ENCODE measurements at places on chromosomes 2 and 18.
A peak's percentile ranks its signal among the peaks of the same experiment; 100 is the strongest.

DNA sequence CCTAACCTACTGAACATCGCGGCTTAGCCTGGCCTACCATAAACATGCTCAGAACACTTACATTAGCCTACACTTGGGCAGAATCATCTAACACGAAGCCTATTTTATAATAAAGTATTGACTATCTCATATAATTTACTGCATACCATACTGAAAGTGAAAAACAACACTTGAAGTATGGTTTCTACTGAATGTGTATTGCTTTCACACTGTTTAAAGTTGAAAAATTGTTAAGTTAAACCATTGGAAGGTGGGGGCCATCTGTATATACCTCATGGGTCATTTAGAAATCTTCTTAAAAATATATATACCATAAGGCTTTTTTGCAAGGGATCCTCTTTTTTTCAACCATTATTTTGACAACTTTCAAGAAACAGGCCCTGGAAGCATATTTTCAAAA lies 16.5 kb downstream of the RNF149 start:
- DNase-seq = no peak

DNA sequence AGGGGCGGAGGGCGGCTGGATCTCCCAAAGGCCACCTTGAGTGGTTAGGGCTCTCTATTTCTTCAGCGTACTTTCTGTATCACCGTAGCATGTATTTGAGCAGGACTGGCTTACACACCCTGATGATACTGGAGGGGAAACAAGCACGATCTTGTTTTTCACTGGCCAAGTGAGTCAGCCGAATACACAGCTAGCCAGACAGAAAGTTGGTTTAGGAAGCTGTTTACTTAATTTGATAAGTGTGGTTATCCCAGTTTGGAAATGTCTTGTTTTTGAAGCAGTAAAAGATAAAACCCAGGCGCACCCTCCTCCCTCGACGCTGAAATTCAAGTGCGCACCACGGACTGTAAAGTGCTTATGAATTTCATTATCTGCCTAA lies 582 bp downstream of the RIOK3 start:
- DNase-seq = peak; percentile 10

DNA sequence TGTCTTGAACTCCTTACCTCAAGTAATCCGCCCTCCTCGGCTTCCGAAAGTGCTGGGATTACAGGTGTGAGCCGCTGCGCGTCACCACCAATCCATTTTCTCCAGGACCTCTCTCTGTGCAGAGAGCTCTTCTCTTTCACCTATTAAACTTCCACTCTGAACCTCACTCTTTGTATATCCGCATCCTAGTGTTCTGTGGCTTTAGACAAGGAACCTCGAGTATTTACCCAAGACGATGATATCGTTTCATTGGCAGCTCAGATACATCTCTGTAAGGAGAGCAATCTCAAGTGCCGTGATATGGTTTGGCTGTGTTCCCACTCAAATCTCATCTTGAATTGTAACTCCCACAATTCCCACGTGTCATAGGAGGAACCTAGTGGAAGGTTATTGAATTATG lies 15.1 kb upstream of the WDR33 start:
- no peak for DNase-seq

DNA sequence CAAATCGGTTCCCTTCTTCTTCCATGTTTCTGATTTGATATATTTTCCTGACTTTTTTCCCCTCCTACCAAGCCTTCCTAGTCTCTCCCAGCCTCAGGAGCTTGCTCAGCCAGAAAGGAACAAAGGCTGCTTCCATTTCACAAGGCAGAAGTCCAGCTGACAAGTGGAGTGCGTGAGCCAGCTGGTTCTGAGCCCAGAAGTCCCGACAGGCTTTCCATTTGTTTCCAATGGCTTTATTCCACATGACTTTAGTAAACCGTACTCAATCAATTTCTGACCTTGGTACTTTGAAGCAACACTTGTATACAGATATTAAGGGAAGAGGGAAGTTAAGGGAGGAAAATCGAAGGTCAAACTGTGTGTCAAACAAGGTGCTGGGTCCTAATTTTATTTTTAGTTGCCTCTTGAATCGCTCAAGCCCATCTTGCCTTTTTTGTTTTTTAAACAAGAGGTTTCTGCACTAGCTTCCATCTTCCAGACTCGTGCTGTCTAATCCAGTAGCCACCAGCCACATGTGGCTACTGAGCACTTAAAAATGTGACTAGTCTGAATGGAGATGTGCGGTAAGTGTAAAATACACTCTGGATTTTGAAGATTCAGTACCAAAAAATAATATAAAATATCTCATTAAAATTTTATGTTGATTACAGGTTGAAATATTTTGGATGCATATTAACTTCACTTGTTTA lies 36.2 kb downstream of the WIPF1 start:
- DNase-seq = peak; percentile 91

DNA sequence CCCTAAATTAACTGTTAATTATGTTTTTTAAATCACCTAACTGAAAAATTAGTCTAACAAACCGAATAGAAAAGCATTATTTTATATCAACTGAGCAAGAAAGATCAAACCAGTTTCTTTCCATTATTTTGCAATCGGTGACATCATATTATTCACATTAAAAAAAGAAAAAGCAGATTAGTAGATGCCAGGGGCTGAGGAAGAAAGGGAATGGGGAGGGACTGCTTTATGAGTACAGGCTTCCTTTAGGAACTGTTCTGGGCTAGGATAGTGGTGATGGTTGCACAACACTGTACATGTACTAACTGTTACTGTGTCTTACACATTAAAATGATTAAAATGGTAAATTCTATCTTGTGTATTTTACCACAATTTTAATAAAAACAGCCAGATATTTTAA lies 59.3 kb downstream of the COBLL1 start:
- DNase-seq = no peak

DNA sequence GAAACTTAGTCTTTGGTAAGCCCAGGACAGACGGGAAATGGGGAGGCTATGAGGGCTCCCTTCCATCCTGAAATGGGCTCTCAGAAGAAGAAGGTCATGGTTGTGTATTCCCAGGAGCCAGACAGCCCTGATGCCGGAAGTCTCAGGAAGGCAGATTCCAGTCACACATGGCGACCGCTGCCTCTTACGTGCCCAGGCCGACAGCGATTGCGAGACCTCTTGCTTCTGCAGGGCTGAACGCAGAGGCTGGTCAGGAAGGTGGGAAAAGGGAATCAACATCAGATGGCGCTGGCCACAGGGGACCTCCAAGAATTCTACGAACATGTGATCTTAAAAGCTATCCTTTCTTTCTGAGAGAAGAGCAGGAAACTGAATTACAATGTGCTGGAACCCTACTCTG lies 22.8 kb upstream of the SH3BP4 start:
- no peak for DNase-seq

DNA sequence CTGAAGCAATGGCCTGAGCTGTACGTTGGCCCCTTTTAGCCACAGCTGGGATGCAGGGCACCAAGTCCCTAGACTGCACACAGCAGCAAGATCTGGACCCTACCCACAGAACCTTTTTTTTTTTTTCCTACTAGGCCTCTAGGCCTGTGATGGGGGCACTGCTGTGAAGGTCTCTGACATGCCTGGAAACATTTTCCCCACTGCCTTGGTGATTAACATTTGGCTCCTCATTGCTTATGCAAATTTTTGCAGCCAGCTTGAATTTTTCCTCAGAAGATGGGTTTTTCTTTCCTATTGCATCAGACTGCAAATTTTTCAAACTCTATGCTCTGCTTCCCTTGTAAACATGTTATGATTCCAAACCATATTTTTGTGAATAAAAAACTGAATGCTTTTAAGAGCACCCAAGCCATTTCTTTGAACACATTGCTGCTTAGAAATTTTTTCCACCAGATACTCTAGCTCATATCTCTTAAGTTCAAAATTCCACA lies 33.5 kb downstream of the PDE1A start:
- DNase-seq = no peak

DNA sequence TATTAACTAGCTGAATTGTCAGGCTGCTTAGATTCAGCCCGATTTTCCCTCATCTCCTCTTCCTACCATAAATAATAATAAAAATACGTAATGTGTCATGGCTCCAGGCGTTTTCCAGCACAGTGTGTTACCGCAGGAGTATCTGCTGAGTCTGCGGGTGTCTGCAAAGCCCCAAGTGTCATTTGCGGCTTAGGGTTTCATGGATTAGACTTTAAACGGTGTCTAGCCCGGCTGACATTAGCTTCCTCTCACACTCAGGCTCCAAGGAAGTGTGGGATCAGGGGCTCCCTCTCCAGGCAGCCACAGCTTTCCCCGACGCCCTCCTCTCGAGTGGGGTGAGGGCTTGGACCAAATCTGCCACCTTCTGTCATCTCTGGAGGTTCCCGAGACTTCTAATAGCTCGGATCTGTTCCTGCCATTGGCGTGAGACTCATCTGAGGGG lies 14.1 kb upstream of the HOXD1 start:
- no peak for DNase-seq

GRCh38 chr2:20624156-20624883 lies 26.6 kb downstream of the HS1BP3 start:
- peak; percentile 2 for DNase-seq

DNA sequence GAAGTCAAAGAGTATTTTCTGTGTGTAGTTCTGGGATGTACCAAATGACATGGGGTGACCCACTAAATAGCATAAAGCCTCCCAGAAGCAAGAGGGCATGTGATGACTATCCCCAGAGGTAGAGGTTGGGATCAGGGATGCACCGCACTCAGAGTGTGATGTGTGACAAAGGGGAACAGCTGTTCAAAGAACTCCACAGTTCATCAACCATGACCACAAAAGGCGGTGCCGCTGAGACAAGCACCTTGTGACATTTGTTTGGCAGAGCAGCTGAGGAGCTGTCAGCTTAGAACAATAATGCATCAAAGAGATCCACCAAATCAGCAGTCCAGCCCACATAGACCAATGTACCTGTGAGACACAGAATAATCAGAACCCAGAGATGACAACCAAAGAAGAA lies 81.3 kb downstream of the VWC2L start:
- DNase-seq = no peak

DNA sequence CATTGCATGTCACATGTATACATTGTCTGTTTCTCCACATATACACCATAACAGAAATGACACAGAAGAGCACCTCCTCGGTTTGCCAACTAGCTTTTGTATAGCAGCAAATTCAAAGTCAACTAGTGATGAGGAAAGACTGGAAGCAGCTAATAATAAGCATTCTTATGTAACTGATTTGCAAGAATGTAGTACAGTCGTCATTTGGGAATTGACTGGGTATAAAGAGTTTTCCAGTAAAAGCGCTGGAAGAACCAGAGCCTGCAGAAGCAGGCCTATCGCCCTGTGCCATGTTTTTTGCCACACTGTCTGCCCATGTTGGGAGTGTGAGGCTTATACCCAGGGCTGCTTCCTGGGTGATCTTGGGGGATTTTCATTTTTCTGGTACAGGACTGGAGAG lies 310.6 kb downstream of the GBX2 start:
- DNase-seq = no peak

GRCh38 chr2:172539767-172540166 lies 16.1 kb upstream of the PDK1 start:
- DNase-seq = no peak

- DNase-seq = peak; percentile 16
Measured at GRCh38 chr2:33246432-33246831, 230.0 kb upstream of the RASGRP3 start.

DNA sequence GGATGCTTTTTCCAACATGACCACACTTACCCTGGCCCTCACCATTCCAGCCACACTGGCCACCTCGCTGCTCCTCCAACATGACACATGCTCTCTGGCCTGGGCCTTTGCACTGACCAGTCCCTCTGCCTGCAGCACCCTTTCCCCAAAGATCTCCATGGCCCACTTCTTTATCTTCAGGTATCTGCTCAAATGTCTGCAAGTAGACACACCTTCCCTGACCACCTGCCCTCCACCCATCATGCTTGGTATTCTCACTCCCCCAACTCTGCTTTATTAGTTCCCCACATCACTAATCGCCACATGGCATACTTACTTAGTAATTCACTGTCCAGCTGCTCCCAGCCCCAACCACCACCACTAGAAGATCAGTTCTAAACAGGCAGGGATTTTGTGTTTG lies 214.2 kb downstream of the BCL11A start:
- DNase-seq = no peak

DNA sequence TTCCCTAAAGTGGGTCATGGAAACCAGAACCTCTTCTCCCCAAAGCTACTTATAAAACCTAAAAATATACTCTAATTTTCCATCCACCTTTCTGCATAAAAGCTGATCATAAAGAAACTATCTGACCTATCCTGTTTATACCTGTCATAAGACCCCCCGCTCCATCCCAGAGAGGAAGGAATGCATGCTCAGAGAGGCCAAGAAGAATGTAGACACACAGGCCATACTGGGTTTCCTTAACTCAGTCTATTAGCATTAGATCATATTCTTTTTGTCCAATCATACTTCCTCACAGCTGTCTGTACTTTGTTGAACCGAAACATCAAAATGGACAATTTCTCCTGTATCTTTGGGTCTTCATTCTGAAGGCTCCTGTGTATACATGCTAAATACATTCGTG lies 52.3 kb downstream of the B3GNT2 start:
- no peak for DNase-seq

DNA sequence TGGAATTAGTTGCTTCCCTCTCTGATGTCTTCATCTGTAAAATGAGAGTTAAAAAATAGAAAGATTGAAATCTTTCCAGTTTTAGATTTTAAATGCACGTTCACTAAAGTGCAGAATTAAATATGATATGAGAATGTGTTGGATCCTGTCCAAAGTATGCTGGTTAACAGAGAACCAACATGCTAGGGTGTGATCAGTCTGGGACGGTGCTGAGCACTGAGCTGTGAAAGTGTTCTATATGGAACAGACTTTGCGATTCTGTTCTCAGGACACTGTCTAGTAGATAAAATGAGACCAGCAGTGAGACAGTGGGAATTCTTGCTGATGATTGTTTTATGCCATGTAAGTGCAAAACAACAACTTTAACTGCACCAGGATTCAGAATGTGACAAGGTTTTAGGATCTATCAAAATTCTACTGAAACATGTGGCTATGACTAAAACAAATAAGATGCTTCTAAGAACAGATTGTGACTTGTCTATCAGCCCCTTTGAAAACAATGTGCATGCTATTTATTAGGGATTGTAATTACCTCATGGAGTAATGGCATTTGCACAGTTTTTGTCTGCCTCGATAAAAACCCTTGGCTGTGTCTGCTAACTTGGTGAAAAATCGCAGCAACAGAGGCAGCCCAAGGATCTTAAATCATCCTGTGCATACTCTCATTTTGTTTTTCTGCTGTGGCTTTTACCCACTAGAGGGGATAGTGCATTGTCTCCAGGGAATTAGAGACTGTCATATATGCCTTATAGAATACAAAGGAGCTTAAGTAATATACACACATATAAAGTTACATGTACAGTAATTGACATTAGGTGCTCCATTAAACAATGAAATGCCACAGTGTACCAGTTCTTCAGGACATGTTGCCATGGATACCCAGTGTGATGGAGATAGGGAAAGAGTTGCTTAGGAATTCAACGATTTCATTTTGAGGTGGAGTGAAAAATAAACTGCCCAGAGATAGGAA lies 55.1 kb downstream of the MAP3K20 start:
- no peak for DNase-seq

DNA sequence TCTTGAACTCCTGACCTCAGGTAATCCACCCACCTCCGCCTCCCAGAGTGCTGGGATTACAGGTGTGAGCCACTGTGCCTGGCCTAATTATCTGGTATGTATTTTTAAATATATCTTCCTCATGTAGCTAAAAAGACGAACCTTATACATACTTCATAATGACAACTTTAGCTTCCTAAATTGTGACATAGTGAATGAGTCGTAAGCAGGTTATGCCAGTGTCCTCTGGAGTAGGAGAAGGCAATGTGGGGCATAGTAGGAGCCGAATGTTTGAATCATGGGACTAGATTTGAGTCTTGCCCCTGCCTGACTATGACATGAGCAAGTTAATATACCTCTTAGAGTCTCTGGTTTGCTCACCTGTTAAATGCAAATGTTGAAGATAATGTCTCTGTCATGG lies 95.8 kb upstream of the FOSL2 start:
- DNase-seq = no peak

GRCh38 chr18:433298-433697 lies 67.2 kb downstream of the COLEC12 start:
- no peak for DNase-seq
